Uterus (tissue), 4 donors: ENCODE measurements at places on chromosomes 5 and 9.

GRCh38 chr9:129675620-129676019 is 10.2 kb downstream of the PRRX2 start:
- DNase-seq = no peak

- DNase-seq = peak; percentile 16
Observed at GRCh38 chr9:114289571-114290481, 33.1 kb upstream of the ORM1 start.

GRCh38 chr5:135880278-135880677 is 15.4 kb downstream of the IL9 start:
- no peak for DNase-seq

GRCh38 chr5:107687937-107688336 is 17.2 kb upstream of the EFNA5 start:
- DNase-seq = no peak

- DNase-seq = no peak
Observed at GRCh38 chr5:168312606-168313295, 21.3 kb downstream of the WWC1 start.

DNA sequence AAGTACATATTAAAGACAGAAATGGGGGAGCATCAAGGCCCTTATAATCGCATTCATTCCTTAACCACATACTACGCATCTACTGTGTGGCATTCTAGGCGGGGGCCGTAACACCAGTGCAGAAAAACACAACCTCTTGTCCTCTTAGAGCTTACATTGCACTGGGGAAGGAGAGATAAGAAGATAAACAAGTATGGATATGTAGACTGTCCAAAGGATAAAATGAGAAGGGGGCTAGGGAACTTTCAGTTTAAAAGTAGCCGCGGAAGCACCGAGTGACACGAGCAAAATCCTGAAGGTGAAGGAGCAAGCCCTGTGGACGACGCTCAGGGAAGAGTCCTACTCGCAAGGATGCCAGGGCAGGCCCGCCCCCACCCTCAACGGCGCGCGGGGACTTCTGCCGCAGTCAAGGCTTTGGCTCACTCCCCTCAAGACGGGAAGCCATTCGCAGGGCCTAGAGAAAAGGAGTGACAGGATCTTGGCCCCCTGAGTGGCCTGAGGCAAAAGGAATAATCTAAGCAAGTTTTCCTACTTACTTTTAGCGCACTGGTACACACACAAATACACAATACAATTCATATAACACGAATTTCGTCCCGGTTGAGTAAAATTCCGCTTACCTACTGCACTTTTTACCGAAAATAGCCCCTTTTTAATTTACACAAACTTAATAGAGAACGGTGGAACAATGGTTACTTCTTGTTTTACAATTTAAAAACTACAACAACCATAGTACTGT is 1.3 kb upstream of the NIPBL start:
- peak; percentile 46 for DNase-seq

- DNase-seq = no peak
Observed at GRCh38 chr9:101054657-101055056, 26.1 kb downstream of the PLPPR1 start.

- no peak for DNase-seq
Observed at GRCh38 chr5:116488356-116489041, 86.1 kb downstream of the SEMA6A start.

GRCh38 chr5:150242251-150242894 is 47.2 kb downstream of the CAMK2A start:
- DNase-seq = no peak

DNA sequence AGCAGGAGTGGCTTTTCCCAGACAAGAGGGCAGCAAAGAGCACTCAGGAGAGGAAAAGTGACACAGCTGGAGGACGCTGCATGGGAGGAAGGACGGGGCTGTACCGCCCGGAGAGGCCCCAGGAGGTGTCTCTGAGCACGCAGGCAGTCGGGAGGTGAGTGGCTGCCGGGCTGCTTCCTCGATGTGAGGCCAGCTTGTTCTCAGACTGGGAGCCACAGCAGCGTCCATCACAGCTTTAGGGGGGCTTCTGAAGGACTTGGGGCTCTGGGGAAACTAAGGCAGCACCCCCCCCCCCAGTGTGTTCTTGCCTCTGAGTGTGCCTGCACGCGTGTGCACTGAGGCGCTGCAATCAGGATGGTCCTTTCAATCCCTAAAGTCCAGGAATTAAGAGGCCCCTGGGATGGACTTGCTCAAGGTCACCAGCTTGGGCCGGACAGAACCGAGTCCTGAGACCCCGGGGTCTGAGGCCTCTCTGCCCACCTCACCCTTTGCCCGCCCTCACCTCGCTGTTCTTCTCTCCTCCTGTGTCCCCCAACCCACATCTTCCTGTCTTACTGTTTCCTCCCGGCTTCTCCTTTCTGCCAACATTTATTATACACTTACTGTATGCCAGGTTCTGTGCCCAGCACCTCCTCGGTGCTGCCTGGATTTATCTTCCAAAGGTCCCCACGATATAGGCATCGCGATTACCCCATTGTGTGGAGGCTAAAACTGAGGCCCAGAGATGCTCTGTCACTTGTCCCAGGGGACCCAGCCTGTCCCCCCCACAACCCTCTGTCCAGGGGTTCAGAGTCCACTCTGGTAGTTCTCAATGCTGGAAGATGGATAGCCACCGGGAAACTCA is 32.9 kb downstream of the FAM163B start:
- DNase-seq = no peak

- DNase-seq = no peak
Observed at GRCh38 chr5:154406826-154407225, 39.0 kb upstream of the SAP30L start.

DNA sequence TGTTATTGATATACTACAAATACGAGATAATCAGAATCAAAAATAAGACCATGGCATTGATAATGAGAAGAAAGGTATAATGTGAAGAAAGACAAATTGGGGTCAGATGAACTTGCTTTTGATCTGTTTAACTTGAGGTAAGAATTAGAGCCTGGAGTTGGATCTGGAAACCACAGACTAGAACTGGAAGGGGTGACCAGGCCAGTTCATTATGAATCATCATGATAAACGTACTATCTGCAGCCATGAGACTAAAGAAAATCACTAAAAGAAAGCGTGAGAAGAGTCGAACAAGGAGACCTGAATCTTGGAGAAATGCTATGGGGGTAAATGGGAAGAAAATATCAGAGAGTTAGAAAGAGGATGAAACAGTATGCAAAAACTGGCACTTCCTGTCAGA is 967.5 kb downstream of the NR2F1-AS1 start:
- no peak for DNase-seq
